Caki2 (cell line): ENCODE measurements at places on chromosomes 7 and 10.

- DNase-seq: no peak
Measured at GRCh38 chr10:79072041-79072441, 3.3 kb downstream of the ZMIZ1 start.

- DNase-seq: no peak
Measured at GRCh38 chr10:7199152-7199760, 211.6 kb downstream of the SFMBT2 start.

- no peak for DNase-seq
Measured at GRCh38 chr7:91064938-91065337, 199.3 kb upstream of the FZD1 start.

- DNase-seq: no peak
Measured at GRCh38 chr7:36082910-36083309, 70.1 kb upstream of the EEPD1 start.

- DNase-seq: no peak
Measured at GRCh38 chr10:29785701-29786100, 150.9 kb upstream of the SVIL start.

GRCh38 chr10:107442035-107442505 is 277.6 kb upstream of the SORCS1 start:
- no peak for DNase-seq

DNA sequence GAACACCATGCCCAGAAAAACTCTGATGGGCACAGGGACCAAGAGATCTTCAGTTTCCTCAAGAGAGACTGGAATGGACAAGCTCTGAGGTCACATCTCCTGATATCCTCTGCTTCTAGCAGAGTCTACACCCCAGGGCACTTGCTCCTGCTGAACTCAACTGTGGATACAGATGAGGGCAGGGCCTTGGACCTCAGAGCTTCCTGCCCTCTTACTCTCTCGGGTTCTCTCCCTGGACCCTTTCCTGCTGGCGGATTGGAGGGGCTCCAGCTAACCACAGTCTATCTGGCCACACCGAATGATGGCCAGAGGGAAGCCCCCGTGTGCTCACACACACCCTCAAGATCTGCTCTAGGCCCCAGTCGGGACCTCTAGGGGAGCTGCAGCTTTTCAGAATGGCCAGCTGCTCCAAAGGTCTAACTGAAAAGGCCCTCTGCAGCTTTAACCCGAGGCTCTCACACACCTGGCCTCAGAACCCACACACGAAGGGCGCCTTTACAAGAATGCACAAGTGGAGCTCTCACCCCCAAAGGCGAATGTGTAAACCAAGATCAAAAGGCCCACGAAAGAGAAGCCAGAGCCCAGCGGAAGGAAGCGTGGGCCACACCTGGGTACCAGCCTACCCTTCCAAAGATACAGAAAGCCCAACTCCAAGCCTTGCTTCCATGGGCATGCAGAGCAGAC is 65.5 kb downstream of the FAM53B start:
- no peak for DNase-seq
